ENCODE measurements at places on chromosomes 6 and 20.

GRCh38 chr6:158172001-158172400, 3.9 kb downstream of the GTF2H5 start:
- DNase-seq: no peak

DNA sequence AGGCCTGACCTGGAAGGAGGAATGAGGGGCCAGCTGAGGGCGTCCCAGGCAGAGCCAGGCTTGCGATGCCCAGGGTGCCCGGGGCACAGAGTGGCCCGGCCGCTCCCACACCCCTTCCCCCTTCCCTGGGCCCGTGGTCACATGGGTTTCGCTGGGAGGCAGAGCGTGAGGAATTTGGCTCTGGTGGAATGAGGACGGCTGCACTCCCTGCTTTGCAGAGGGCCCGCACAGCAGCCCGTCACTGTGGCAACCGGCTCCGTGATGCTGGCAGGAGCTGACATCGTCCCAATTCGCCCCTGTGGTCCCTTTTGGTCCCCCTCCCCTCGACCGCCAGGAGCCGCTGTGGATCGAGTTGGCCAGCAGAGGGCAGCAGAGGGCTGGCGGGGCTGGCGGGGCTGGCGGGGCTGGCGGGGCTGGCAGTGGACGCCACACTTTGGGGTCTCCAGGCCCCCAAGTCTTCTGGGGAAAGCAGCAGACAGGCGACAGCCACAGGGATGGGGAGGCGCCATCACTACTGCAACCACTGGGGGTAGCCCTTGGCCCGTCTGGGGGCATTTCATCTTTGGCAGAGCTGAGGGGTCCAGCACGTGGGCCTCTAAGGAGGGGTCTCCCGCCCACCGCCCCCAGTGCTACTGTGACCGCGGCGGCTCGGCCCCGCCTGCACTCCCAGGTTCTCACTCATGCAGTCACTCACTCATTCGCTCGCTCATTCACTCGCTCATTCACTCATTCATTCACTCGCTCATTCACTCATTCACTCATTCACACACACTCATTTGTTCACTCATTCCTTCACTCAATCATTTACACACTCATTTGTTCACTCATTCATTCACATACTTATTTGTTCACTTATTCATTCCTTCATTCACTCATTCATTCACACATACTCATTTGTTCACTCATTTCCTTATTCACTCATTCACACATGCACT, 49.7 kb upstream of the BHLHE23 start:
- peak; percentile 28 for DNase-seq

DNA sequence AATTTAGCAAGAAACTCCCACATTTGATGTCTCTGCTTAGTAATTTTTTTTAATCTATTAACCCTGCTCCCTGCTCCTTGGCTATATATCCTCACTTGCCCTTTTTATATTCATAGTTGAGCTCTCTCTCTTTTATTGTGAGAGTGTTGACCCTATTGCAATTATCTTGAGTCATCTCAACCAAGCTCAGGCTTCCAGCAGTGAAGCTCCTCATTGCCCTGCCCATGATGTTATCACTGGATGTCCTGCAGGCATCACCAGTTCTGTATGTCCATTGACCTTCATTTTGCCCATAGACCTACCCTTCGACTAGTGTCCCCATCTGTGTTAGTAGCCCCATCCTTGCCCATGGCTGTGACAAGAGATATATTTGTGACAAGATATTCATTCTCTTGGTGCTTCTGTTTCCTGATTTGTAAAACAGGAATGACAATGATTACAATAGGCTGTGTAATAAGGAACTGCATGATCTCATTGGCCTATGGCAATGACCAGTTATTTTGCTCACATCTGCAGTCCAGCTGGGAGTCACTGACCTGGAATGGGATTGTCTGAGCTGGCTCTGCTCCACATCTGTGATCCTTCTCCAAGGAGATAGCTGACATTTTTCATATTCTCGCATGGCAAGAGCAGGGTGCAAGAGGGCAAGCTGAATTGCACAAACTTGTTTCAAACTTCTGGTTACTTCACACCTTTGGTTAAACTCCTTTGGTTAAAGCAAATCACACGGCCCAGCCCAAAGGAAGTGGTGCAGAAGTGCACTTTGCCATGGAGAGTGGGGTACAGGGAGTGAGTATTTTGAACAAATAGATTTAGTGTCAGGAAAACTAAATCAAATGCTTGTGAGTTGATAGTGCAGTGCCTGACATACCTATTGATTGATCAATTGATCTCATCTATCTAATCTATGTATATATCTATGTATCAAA, 47.7 kb upstream of the CST5 start:
- no peak for DNase-seq

GRCh38 chr20:56157530-56158203, 90.9 kb upstream of the MC3R start:
- no peak for DNase-seq

DNA sequence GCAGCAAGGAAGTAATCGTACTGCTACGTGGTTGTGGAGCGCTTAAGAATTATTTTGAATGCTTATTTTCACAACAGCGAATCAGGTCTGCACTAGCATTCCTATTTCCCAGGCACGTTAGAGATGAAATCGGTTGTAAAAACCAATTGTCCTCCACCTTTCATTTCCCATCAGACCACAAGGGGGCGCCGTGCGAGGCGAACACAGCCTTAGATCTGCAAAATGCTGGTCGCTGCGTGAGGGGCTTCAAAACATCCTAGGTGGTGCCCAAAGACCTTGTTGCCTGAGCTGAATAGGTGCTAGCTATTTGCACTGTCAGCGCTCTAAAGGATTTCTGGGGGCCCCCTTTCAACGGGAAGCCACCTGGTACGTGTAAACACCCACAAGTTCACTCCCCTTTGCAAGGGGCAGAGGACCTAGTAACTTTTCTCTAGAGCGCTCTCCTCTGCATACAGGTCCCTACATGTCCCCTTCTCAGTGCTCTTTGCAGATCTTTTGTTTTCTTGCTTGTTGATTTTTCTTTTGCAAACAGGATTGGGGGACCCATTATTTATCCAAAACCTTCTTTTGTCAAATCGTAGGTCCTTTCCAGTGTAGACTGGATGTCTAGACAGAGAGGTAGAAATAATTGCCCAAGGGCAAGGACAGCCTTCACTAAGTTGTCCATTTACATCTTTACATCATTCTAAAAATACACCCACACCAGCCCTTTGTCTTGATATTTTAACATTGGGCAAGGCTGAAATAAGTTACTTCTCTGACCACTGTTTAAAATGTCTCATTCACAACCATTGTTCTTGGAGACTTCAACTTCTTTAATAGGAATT, 59.8 kb downstream of the NEDD9 start:
- peak; percentile 57 for DNase-seq

DNA sequence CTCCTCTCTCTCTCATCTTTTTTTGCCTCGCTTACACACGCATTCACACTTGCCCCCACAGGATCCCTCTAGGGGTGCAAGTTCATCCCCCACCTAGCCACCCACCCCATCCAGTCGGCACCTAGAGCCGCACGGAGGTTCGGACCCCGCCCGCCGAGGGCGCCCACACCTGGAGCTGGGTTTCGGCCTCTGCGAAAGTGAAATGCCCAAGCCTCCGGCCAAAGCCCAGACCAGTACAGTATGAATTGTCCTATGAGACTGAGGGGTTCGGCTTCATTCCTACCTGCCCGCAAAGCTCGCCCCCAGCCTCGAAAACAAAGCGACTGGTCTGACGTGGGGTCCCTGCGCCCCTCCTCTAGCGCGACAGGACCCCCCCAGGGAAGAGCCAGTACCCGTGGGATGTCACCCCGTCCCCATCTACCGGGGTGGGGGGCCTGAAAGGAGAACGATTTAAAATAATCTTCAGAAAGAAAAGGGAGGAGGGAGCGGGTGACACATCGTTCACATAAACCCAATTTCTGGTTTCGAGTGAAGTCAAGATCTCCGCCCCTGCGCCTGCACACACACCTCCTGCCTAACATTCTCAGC, 1.5 kb downstream of the TFAP2A start:
- no peak for DNase-seq

GRCh38 chr6:6414931-6415330, 94.5 kb upstream of the F13A1 start:
- no peak for DNase-seq

GRCh38 chr20:18839507-18840247, 26.1 kb downstream of the SCP2D1 start:
- no peak for DNase-seq

DNA sequence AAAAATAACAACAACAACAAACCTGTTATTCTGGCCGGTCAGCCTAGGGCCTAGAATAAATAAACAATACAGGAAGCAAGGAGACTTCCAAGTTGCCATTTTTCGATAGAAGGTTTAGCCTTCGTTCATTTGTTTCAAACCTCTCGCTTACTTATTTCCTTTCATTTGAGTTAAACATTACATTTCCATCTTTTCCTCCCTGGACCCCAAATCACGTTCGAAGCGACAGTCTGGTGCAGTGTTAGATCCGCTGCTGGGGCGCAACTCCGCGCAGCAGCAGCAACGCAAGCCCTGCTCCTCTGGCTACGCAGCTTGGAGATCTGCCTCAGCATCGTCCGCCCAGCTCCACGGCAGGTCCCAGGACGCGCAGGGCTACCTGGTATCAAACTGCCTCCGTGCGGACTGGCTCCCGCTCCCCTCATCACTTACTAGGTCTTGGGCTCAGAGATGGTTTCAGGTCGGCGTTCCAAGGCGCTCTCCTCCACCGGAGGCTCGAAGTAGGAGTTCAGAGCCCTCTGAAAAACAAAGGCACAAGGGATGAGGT, 530 bp downstream of the TDP2 start:
- peak; percentile 29 for DNase-seq

DNA sequence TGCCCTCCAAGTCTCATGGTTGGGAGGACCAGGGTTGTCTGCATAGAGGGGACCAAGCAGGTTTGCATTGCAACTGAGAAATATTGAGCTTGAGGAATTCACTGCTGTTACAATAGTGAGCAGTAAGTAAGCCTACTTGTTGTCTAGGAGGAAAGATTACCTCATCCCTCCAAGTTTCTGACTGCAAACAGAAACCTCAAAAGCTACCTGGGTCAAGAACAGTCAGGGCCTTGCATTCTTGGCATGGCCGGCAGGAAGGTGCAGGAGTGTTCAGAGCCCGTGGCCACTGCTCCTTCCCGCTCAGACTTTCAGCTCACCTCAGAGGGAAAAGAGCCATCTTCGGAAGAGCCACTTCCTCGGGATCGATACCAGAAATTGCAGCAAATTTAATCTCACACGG, 46.0 kb upstream of the DOK5 start:
- no peak for DNase-seq

DNA sequence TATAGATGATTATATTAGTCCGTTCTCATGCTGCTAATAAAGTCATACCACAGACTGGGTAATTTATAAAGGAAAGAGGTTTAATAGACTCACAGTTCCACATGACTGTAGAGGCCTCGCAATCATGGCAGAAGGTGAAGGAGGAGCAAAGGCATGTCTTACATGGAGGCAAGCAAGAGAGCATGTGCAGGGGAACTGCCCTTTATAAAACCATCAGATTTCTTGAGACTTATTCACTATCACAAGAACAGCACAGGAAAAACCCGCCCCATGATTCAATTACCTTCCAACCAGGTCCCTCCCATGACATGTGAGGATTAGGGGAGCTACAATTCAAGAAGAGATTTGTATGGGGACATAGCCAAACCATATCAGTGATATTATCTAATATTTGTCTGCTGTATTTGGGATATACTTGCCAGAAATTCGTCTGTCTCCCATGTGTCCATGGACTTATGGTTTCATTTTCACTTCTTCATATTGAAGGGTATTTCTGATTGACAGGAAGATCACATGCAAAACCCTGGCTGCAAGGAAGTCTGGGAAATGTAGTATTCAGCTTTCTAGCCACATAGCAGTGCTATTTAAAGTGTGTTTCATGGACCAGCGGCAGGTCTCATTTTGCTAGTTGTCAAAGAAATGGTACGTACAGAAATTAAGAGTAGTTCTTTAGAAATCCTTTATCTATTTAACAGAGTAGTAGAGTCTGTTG, 50.5 kb upstream of the PAK5 start:
- no peak for DNase-seq

Measured in T-helper 1 cell (primary cell).